ENCODE measurements at places on chromosomes 11 and 22.

GRCh38 chr11:80816454-80816847 is 1375.6 kb upstream of the TENM4 start:
- no peak for DNase-seq

GRCh38 chr11:117917591-117918151 is 11.5 kb downstream of the TMPRSS13 start:
- DNase-seq: no peak

DNA sequence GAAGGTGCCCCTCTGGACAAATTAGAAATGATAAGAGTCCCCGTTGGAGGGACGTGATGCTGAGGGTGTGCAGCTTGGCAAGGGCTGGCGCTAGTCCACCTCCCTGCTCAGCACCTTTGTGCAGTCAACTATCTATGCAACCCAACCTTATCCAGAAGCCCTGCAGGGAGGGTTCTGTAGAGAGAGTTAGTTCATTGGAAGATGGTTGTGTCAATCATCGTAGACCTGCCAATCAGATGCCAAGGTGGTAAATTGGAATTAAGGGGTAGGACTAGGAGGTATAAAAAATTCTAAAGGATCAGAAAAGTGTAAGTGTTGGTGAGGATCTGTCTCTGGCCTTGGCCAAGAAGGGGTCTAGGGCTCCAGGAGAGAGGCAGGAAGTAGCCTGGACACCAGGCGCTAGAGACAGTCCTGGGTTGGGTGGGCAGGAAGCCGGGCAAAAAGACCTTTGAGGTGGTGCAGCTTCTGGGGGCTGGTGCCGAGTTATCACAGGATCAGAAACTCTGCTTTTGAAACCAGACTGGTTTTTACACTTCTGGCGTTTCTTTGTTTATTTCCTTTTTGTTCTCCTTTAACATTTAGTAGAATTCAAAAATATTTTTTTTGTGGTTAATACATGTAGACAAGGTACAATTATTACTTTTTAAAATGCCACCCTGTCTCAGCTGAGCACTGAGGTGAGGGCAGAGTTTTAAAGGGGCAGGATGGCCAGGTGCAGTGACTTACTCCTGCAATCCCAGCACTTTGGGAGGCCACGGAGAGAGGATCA is 1.6 kb downstream of the C1QTNF6 start:
- no peak for DNase-seq

GRCh38 chr22:43926349-43926710 is 2.7 kb downstream of the PNPLA3 start:
- no peak for DNase-seq

DNA sequence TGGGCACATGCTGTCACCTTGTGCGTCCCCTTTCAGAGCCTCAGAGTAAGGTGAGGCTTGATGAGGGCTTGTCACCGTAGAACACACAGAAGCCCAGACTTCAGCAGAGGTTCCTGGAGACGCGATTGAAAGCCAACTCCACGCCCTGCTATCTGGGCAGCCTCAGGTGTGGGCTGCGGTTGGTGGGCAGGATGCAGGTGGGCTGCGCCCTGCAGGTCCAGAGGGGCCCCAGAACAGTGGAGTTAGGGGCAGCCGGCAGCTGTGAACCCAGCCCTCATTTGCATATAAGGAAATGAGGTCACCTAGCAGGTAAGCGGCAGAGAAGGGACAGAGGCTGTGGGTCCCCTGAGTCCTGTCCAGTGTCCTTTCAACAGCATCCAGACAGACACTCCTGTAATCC is 15.4 kb downstream of the PHLDA2 start:
- no peak for DNase-seq

GRCh38 chr11:113587308-113587739 is 112.1 kb upstream of the DRD2 start:
- DNase-seq: no peak

GRCh38 chr22:29755889-29756288 is 10.9 kb downstream of the ZMAT5 start:
- DNase-seq: no peak

DNA sequence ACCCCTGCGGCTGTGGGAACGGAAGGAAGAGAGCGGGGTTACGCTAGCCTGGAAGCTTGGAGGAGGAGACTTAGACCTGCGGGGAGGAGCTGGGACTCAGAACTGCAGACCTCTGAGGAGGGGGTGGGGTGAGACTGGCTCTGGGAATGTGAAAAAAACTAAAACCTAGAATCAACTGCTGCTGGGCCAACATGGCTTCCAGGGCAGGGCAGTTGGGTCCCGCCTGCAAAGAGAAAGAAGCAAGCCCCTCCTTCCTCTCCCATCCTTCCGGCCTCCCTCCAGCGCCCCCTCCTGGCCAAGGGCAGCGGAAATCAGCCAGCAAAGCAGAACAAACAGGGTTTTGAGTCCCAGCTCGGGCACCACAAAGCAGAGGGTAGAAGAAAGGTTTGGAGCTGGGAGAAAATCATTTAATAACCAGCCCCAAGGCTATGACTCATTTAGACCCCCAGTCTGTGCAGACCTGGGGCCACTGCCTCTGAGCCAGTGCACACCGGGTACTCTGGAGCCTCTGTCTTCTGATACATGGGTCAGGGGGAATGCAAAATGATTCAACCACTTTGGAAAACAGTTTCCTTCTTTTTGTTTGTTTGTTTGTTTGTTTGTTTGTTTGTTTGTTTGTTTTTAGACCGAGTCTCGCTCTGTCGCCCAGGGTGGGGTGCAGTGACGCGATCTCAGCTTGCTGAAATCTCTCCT is 7.3 kb upstream of the NCF4 start:
- peak; percentile 9 for DNase-seq

DNA sequence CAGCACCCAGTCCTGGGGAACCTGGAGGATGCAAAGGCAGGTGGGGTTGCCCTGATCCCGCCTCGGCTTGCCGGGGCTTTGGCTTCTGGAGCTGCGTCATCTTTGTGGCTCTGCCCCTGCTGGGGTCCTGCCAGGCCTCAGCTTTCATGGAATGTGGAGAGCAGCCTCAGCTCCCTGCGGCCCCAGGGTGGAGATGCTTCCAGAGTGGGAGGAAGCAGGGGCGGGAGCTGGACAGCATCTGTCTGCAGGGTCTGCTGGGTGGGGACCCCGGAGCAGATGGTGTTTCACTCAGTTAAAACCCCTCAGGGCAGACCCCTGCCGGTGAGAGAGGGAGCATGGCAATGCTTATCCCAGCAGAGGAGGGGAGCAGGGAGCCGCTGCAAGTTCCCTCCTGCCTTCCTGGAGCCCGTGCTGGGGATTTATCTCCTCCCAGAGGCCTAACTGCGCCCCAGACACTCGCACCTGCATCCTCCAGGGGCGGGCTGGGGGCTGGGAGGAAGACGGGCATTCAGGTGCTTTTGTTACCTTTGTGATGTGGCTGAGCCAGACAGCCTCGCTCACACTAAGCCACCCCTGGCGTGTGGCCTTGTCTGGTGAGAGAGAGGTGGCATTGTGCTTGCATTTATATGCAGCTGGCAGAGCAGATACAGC is 15.7 kb downstream of the GRIK4 start:
- DNase-seq: no peak

- DNase-seq: no peak
Observed at GRCh38 chr11:115411120-115411519, 93.1 kb downstream of the CADM1 start.

DNA sequence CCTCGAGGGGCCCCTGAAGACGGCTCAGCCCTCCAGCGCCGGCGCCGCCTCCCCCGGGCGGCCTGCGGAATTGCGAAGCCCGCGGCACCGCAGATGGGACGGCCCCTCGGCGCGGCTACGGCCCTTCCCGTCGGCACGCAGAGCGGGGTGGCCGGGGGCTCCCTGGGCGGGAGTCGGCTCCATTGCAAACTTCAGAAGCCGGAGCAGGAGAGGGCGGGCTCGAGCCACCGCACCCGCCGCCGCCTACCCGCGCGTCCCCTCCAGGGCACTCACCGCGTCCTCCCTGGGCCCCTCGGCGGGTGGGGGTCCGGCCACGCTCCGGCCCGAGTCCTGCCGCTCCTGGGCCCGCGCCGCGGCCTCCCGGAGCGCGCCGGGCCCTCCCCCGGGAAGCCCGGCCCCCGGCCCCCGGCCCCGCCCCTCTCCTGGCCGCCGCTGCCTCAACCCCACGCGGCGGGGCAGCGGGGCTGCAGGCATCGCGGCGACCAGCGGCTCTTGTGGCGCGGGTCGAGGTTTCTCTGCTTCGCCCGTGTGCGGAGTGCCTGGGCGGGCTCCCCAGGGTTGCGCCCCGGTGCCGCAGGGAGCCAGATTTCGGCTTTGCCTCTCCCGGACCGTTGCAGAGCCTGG is at the start of gene PACSIN3:
Gene PACSIN3 (minus strand): TSS at position 359 of the 624 bp plus-strand sequence. CDS start 3,707 bp downstream, outside the sequence.
- DNase-seq: no peak

DNA sequence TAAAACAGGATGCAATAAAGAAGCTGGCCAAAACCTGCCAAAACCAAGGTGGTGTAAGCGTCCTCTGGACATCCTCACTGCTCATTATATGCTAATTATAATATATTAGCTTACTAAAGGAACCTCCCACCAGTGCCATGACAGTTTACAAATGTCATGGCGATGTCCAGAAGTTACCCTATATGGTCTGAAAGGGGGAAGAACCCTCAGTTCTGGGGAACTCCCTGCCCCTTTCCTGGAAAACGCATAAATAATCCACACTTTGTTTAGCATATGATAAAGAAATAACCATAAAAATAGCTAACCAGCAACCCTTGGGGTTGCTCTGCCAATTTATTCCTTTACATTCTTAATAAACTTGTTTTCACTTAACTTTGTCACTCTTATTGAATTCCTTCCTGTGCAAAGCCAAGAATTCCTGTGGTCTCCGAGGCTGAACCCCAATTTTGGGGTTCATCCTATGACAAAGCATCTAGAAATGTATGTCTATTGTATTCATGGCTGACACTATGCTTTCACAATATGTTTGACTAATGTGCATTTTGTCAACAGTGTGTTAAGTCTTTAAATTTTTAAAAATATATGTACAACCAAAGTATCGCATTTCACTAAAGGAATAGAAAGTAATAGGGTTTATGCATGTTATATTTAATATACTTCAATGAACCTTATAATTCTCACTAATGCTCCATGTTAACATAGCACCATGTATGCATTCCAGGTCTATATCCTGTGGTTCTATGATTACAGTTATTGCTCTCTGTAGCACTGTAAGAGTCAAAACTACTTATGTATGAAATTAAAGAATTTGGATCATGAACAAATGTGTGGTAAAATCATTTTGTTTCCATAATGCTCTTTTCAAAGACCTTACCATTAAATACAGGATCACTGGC is 25.1 kb downstream of the LGR4 start:
- no peak for DNase-seq

GRCh38 chr11:68525930-68526329 is 65.4 kb downstream of the PPP6R3 start:
- peak; percentile 14 for DNase-seq

DNA sequence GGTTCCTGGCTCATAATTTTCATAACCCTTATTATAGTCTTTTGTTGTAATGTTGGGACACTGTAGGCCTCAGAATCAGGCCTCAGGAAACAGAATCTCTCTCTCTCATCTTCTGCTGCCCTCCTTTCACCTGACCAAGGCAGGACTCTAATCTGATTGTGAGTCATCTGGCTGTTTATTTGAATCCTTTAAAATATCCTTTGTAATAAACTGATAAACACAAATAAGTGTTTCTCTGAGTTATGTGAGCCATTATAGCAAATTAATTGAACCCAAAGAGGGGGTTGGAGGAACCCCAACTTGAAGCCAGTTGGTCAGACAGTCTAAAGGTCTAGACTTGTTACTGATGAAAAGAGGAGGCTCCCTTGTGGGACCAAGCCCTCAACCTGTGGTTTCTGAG is 30.6 kb downstream of the ACER3 start:
- DNase-seq: no peak

DNA sequence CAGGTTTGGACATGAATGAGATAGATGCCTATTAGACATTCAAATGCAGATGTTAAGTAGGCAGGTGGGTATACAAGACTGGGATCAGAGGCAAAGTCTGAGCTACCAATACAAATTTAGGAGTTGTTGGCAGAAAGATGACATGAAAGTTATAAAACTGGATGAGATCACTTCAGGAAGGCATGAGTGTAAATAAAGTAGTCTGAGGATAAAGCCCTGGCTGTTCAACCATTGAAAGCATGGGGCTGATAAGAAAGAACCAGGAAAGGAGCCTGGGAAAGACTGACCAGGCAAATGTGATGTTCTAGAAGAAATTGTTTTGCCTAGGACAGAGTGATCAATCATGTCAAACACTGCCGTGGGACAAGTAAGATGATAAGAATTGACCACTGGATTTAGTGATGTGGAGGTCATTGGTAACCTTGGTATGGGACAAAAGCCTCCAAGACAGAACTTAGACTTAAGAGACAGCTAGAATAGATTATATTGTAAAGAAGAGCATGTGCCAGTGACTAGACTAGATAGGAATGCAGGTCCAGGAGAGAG is 98.5 kb downstream of the EHF start:
- DNase-seq: no peak

- no peak for DNase-seq
Observed at GRCh38 chr22:17102297-17102667, 17.5 kb downstream of the IL17RA start.

DNA sequence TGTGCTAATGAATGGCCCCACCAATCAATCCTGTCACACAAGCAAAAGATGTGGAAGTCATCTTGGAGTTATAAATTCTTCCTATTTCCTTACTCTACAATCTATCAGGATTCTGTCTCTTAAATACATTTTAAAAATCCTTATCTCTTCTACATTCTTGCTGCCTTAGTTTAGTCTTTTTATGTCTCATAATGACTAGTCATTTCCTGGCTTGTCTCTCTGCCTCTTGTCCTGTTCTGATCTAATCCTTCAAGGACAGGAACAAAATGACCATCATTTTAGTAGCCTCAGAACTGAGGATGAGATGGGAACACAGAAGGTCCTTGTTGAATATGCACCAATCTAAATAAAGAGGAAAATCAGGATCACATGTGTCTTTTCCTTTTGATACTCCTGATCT is 56.6 kb upstream of the LIN7C start:
- DNase-seq: no peak

- no peak for DNase-seq
Observed at GRCh38 chr22:25853078-25853477, 111.1 kb downstream of the MYO18B start.

DNA sequence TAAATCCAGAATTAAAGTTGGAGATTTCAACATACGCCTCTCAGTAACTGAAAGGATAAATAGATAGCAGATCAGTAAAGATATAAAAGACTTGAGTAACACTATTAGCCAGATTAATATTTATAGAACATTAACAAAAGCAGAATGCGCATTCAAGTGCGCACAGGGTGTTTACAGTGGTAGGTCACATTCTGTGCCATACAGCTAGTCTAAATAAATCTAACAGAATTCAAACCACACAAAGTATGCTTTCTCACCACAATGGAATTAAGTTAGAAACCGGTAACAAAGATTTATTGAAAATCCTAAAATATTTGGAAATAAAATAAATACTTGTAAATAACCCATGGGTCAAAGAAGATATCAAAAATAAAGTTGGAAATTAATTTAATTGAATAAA is 341.0 kb downstream of the DYNC2H1 start:
- no peak for DNase-seq
